ENCODE measurements at places on chromosomes 1 and 21.

DNA sequence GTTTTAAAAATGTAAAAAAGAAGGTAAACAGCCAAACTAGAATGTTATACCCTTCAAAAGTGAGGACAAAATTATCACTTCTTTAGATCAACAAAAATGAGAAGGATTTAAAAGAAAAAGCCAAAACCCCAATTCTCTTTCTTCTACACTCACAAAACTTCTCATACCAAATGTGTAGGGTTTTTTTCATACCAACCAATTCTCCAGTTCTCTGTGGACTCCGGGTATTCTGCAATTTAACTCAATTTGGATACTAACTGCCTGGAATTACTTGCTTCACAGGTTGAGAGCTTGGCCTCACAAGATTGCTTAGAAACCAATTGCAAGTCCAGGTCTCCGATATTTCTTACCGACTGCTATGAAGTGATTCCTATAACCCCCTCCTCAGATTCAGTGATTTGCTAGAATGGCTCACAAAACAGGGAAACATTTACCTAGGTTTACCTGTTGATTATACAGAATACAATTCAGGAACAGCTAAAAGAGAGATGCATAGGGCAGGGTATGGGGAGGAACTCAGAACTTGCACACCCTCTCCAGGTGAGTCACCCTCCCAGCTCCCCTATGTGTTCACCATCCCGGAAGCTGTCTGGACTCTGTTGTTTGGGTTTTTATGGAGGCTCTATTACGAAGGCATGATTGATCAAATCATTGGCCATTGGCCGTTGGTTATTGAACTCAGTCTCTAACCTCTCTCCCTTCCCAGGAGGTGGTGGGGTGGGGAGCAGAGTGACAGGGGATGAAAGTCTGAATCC, 67.1 kb downstream of the CAMTA1 start:
- DNase-seq: no peak

DNA sequence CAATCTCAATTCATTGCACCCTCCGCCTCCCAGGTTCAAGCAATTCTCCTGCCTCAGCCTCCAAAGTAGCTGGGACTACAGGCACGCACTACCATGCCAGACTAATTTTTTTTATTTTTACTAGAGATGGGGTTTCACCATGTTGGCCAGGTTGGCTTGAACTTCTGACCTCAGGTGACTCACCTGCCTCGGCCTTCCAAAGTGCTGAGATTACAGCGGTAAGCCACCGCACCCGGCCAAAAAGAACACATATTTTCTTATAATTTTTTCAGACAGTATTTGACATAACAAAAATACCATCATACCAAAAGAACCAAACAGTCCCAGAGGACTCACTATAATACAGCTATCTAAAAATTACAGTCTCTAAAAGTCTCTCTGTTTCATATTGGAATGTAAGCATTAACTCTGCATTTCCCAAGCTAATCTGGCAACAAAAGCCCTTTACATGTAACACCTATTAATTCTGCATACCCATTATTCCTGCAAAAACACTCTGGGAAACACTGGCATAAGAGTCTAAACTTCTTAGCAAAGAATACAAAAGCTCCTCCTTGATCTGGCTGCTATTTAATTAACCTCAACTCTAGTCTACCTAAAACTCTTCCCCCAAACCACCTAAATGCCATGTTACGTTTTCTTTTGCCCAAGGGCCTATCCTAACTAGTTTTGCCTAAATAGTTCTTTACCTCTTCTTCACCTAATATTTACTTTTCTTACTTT, 26.9 kb downstream of the WDR26 start:
- DNase-seq: no peak

DNA sequence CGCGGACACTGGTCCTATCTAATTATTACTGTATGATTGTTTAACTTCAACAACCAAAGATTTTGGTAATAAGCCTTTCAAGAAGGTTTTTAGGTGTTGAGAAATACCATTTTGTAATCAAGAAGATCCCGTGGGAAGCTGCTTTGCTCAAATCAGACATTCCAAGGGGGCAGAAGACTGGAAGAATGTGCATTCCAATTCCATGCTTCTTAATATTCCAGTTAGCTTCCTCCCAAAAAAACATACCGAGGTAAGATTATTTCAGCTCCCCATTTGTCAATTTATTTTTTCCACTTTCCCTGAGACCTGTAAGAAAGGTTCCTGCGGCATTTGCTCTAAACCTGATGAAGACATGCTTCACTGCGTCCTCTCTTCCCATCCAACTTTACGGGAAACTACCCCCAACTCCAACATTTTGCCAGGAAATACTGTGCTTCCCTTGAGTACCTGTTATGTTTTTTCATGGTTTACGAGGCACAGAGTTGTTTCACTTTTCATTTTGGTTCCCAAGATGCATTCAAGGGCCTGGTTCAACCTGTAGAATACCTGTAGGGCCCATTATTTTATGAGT, 4.1 kb downstream of the CNN3 start:
- no peak for DNase-seq

DNA sequence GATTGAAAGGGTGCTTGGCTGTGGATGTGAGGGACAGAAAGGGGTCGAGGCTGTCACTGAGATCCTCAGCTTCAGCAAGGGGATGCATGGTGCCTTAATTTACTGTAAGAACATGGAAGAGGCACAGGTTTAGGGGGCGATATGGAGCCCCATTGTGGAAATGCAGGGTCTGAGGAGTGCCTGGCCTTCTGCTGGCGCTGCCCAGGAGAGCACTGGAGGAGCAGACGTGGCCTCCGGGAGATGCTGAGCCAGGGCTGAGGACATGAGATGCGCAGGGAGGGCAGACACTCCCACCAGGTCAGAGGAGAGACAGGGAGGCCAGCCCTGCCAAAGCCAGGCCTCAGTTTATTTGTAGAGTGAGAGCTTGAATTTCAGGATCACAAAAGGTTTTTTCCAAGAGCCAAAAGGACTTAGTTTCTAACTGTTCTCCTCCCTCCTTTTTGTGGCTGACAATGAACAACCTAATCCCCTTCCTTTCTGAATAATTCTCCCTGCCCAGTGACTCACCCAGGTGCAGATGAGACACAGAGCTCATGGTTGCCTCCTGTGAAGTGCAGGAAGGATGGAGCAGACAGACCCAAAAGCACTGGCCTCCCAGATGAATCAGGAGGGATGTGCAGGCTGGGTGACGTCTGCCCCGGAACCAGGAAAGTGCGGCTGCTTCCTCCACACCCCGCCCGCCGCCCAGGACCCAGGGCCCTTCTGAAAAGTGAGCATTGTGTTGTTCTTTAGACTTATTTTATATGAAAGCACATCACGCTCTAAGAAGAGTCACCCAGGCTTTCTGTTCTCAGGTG, 73.0 kb upstream of the TMPRSS2 start:
- DNase-seq: no peak
